Stimulated activated naive B cell treated with anti-CD40 and anti-IgM and Interleukin-4, amounts not matched to agents 10 μg/mL and 1 μg/mL and 100 μg/mL, for 72 hours (primary cell): ENCODE measurements at places on chromosomes 7 and 10.
A peak's percentile ranks its signal among the peaks of the same experiment; 100 is the strongest.

DNA sequence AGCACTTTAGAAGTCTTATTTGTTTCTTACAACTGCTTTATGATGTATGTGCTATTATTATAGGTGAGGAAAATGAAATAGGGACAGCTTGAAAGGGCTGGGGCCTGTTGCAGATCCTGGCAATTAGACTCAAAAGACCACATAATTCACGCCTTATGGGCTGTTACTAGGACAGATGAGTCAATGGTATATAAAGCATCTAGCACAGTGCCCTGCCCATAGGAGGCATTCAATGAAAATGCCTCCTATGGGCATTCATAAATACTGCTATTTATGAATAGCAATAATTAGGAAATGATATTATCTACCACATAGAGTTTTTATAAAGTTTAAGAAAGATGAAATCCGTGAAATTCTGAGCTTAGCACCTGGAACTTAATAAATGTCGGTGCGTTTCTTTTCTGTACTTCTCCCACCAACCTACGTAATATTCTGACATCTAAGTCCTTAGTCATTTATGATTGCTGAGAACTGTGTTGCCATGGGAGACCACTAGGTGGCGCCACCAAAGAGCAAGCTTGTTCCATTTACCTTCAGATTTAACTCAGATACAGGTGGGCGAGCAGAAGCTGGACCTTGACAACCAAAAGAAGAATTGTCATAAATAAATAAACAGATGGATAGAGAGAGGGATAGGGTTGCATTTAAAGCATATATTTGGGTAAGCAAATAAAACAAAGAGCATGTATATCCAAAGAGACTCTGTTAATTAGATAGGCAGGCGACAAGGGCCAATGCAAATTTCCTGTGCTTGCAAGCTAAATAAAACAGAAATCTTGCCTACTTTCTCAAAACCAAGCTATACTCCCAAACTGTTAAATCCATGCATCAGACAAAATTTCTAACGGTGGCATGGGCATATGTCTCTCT is 699.9 kb downstream of the INHBA start:
- DNase-seq, result peak; percentile 4
- no peaks in the 10 kb centered on the region for H3K27me3 ChIP-seq
- no peaks in the 10 kb centered on the region for H3K36me3 ChIP-seq
- no peaks in the 10 kb centered on the region for H3K4me1 ChIP-seq
- no peak overlapping the region for H3K4me3 ChIP-seq

DNA sequence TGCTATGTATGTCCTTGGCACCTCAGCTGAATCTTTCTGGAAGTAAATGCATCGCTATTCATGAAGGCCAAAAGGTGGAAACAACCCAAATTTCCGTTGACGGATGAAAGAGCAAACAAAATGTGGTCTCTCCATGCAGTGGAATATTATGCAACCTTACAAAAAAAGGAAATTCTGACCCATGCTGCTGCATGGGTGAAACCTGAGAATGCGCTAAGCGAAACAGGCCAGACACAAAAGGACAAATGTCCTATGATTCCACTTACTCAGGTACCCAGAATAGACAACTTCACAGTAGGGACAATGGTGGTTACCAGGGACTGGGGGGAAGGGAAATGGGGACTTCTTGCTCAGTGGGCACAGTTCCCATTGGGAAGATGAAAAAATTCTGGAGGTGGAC is 158.8 kb downstream of the CAMK1D start:
- H3K4me3 ChIP-seq, result no peak overlapping the region
- no peak overlapping the region for H3K27ac ChIP-seq
- no peaks in the 10 kb centered on the region for H3K27me3 ChIP-seq
- H3K36me3 ChIP-seq, result peaks cover 2% of the 10 kb centered on the region
- no peak for DNase-seq

GRCh38 chr10:131855461-131856401 is 45.1 kb upstream of the PPP2R2D start:
- DNase-seq, result no peak
- H3K27me3 ChIP-seq, result peaks cover 5% of the 10 kb centered on the region
- no peak overlapping the region for H3K4me3 ChIP-seq
- H3K36me3 ChIP-seq, result no peaks in the 10 kb centered on the region
- no peaks in the 10 kb centered on the region for H3K4me1 ChIP-seq

DNA sequence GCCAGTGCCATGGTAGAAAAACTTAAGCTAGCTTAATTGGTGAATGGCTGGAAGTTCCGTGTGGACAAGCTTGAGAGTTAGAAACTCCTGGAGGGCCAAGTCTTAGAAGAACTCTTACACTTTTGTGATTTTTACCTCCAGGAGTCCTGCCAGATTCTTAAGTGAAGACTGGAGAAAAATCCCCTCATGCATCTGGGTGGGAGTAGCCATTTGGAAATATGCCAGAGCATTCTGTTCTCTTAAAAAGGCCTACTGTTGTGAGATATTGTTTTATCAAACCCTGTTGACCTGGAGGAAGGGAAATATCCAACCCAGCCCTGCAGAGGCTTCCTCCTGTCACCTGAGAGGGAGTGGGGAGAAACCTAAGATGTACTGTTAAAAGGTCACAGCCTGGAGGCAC is 17.6 kb upstream of the MCM10 start:
- peaks cover 4% of the 10 kb centered on the region for H3K36me3 ChIP-seq
- H3K4me1 ChIP-seq, result no peaks in the 10 kb centered on the region
- H3K27ac ChIP-seq, result no peak overlapping the region
- DNase-seq, result no peak
- no peaks in the 10 kb centered on the region for H3K27me3 ChIP-seq
